ENCODE measurements at places on chromosomes 1 and 21.

DNA sequence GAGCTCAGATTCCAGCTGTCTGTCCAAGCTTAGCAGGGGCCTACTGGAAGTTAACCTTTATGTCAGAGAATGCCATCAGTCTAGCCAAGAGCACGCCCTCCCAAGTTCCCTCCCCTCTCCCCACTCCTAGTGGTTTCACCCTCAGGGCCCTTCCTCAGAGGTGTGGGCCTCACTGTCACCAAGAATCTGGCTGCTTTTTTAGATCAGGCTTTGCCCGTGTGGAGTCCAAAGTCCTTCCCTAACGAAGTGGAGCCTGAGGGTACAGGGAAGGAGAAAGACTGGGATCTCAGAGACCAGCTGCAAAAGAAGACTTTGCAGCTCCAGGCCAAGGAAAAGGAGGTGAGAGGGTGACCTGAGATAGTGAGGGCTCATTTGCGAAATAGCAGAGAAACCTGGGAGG lies 4.1 kb downstream of the C1orf74 start:
- H3K27ac ChIP-seq = no peak overlapping the region
- peaks cover 25% of the 10 kb centered on the region for H3K4me1 ChIP-seq
- peaks cover 5% of the 10 kb centered on the region for H3K36me3 ChIP-seq

DNA sequence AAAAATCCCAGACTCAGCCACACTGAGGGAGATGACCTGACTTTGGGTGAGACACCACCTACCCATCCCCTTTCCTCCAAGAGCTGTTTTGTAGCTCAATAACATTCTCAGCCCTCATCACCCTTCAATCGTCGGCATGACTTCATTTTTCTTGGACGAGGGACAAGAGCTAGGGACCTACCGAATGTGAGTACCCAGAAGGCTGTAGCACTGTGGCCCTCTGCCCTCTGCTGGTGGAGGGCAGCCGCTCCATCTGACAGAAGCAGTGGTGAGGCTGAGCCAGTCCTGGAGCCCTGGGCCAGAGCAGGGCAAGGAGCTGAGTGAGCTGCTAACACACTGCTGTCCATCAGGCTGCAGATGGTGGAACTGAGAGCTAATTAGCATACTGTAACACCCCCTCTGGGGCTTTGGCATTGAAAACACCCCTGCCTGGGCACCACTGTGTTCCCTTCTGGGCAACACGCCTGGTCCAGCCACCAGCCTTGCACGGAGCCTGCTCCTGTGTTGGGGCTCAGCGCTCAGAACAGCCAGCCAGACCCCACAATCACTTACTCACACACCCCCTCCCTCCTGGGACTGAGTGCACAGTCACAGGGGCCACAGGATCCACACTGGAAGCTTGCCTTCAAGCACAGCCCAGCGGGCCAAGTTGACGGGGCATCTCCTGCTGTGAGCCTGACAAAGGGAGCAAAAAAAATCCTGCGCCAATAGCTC lies 18.3 kb upstream of the ALPL start:
- no peak overlapping the region for H3K4me3 ChIP-seq
- no peak for DNase-seq
- no peaks in the 10 kb centered on the region for H3K36me3 ChIP-seq
- peaks cover 10% of the 10 kb centered on the region for H3K4me1 ChIP-seq

GRCh38 chr1:151502859-151503780 lies 8.1 kb upstream of the CGN start:
- DNase-seq = no peak
- no peaks in the 10 kb centered on the region for H3K36me3 ChIP-seq
- no peak overlapping the region for H3K4me3 ChIP-seq

- H3K36me3 ChIP-seq = no peaks in the 10 kb centered on the region
- H3K27ac ChIP-seq = no peak overlapping the region
- H3K4me1 ChIP-seq = no peaks in the 10 kb centered on the region
Measured at GRCh38 chr21:36835383-36835795, 131.1 kb downstream of the HLCS start.

GRCh38 chr1:100387657-100388350 lies 35.5 kb downstream of the CDC14A start:
- peaks cover 22% of the 10 kb centered on the region for H3K4me1 ChIP-seq
- H3K36me3 ChIP-seq = no peaks in the 10 kb centered on the region
- H3K4me3 ChIP-seq = peak overlapping the region; percentile 15
- H3K27me3 ChIP-seq = no peaks in the 10 kb centered on the region
- no peak for DNase-seq

- DNase-seq = no peak
- no peaks in the 10 kb centered on the region for H3K27me3 ChIP-seq
- H3K36me3 ChIP-seq = no peaks in the 10 kb centered on the region
Measured at GRCh38 chr1:161089938-161090337, 580 bp upstream of the NECTIN4 start.

- no peak for DNase-seq
- H3K27me3 ChIP-seq = no peaks in the 10 kb centered on the region
- H3K36me3 ChIP-seq = no peaks in the 10 kb centered on the region
Measured at GRCh38 chr1:232675898-232676297, 46.0 kb upstream of the SIPA1L2 start.

DNA sequence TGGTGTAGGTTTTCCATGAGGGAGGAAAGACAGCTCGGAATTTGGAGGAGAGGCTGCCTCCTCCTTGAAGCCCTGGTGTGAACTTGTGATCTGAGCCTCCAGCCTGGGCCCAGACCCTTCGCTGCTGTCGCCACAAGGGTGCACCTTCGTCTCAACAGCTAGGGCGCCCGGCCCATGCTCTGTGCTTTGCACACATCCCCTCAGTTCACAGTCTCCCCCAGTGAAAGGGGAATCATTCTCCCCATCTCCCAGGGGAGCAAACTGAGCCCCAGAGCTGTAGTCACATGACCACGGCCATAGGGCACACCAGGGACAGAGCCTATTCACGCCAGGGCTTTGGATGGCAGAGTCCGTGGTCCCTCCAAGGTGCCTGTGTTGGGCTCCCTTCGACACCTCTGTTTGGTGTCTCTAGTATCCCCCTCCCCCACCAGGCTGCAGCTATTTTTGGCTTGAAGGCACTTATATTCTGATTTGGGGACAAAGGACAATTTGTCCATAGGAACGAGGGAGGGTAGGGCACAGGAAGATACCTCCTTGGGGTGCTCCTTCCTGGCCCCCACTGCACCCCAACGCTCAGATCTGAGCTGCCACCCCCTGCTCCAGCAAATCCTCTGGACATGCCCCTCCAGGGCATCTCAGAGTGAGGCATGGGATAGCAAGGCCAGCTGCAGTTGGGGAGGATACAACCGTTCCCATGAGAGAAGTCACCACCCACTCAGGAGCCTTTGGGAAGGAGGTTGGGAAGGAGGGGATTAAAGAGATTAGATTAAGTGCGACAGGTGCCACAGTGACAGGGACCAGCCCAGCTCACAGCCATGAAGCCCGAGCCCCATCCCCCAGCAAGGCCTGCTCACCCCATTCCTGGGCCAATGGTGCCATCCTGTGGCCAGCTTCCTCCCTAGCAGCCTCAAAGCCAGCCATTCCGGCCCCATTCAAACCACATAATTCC lies 15.7 kb downstream of the MATN1 start:
- no peak overlapping the region for H3K4me3 ChIP-seq
- peak; percentile 86 for DNase-seq
- H3K27me3 ChIP-seq = peaks cover 30% of the 10 kb centered on the region
- no peaks in the 10 kb centered on the region for H3K4me1 ChIP-seq

DNA sequence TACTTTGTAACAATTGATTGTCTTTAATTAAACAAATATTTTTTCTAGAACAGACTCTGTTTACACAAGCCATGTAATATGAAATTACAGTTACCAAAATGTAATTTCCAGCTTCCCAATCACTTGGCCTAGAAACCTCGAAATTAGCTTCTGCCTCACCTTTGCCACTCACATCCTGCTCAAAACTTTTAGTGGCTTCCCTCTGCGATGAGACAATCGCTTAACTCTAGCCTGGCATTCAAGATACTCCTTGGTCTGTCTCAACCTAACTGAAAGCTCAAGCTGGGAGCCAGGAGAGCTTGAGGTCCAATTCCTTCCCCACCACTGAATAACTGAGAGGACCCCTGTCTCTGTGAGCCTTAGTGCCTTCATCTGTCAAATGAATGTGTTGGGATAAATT lies 42.8 kb downstream of the GFI1 start:
- no peaks in the 10 kb centered on the region for H3K36me3 ChIP-seq
- H3K27ac ChIP-seq = no peak overlapping the region
- DNase-seq = no peak
- peaks cover 21% of the 10 kb centered on the region for H3K4me1 ChIP-seq
- H3K27me3 ChIP-seq = no peaks in the 10 kb centered on the region

GRCh38 chr1:11421443-11421842 lies 57.5 kb upstream of the DISP3 start:
- no peak overlapping the region for H3K27ac ChIP-seq
- peaks cover 49% of the 10 kb centered on the region for H3K27me3 ChIP-seq
- H3K4me3 ChIP-seq = no peak overlapping the region
- no peaks in the 10 kb centered on the region for H3K36me3 ChIP-seq
- DNase-seq = no peak

- H3K4me1 ChIP-seq = no peaks in the 10 kb centered on the region
- H3K27ac ChIP-seq = no peak overlapping the region
- H3K27me3 ChIP-seq = no peaks in the 10 kb centered on the region
- H3K36me3 ChIP-seq = peaks cover 14% of the 10 kb centered on the region
- no peak overlapping the region for H3K4me3 ChIP-seq
- no peak for DNase-seq
Measured at GRCh38 chr1:205791568-205792180, 16.4 kb upstream of the RAB29 start.

Measured in mesothelial cell of epicardium (in vitro differentiated cells).